ENCODE measurements at places on chromosomes 3 and 15.
A peak's percentile ranks its signal among the peaks of the same experiment; 100 is the strongest.

- no peak for DNase-seq
These were observed 21.3 kb downstream of the SLC12A8 start for GRCh38 chr3:125191256-125191655.

DNA sequence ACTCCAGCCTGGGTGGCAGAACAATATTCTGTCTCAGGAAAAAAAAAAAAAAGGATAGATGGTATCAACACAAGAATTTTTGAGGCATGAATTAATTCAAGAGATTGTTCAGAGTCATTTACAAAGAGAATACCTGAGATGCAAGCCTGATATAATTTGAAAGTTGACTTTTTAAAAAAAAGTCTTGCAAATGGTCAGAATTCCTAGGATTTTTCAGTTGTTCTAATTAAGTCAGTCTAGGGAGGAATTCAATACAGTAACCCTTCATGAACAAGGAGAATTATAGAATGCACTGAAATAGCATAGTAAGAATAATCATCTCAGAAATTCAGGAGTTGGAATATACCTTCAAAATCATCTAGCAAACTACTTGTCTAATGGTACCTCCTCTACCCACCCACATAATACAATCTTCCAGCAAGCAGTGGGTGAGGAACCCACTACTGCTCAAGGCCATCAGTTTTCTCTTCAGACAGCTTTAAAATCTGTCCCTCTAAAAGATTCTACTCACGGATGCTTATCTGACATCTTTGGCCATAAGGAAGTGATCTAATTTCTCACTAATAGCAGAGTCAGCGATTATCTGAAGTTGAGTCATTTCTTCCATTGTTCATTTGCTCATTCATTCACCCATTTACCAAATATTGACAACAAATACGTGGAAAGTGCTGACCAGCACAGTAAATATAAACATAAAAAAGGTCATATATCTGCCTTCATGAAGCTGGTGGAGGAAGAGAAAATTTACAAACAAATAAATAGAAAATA is 159.6 kb downstream of the GREM1 start:
- no peak for DNase-seq

- no peak for DNase-seq
These were observed 49.1 kb downstream of the ZIC4 start for GRCh38 chr3:147356909-147357900.

- no peak for DNase-seq
These were observed 6.9 kb downstream of the KIF7 start for GRCh38 chr15:89648106-89649012.

DNA sequence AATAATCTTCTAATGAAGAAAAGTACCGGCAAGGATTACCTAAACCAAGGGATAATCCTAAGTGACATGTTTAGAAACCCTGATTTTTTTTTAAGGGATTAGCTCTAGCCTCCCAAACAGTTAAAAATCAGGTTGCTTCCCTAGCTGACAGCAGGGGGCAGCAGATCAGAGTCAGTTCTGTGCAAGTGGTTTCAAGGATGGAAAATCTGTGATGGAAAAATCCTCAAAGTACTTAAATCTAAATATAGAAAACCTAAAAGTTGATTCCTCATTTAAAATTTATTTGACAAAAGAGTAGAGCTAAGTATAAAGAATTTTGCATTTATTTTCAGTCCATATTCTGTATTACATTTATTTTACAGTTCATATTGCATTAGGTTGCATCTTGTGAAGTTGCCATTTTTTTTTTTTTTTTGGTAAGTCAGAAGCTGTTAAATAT is 107.6 kb downstream of the PEX5L start:
- peak; percentile 34 for DNase-seq

- DNase-seq, result no peak
These were observed 47.0 kb upstream of the LRRFIP2 start for GRCh38 chr3:37221407-37221806.

DNA sequence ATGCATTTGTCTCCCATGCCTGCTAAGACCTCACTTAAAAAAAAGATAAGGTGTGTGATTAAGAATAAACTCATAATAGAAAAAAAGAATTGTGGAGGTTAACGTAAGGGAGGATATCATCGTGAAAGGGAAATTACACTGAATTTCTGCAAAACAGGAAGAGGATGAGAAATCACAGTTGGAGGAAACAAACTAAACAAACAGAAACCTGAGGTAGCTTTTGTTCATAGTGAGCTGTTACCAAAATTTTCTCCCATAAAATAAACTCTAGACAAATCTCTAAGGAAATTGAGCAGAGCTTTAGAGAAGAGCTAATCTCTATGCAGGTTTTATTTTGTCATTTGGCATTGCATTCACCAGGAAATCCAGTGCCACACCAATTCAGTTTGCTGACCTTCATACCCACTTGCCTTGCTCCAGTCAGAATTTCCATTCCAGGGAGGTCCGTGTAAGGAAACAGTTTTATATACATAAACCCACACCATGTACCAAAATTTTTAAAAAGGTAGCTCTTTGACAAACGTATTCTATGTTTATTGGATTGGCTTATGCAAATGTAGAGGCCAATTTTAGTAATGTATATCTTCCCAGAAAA is 231.2 kb downstream of the MBNL1 start:
- no peak for DNase-seq

GRCh38 chr15:26382444-26383072 is 390.3 kb downstream of the GABRB3 start:
- no peak for DNase-seq

GRCh38 chr15:95287720-95288103 is 1042.8 kb upstream of the NR2F2 start:
- no peak for DNase-seq

GRCh38 chr15:91966194-91966552 is 112.7 kb downstream of the SLCO3A1 start:
- DNase-seq, result no peak

DNA sequence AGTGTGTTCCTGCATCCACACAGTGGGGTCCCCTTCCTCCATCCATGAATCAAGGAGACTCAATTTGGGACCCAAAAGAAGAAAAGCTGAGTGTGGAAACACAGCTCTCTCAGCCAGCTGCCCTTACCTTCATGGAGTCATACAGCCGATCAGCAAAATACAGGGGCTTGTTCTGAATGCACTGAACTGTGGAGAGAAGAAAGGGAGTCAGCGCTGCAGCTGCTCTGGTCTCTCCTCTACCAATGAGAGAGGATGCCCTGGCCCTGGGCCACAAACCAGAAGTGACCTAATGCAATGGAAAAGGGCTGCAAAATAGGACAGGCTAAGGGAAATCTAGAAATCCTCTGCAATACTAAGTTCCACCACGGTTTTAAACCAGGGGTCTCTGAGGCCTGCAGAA is 46.7 kb downstream of the ANXA2 start:
- no peak for DNase-seq

GRCh38 chr3:11009898-11010297 is 17.4 kb downstream of the SLC6A1 start:
- no peak for DNase-seq

DNA sequence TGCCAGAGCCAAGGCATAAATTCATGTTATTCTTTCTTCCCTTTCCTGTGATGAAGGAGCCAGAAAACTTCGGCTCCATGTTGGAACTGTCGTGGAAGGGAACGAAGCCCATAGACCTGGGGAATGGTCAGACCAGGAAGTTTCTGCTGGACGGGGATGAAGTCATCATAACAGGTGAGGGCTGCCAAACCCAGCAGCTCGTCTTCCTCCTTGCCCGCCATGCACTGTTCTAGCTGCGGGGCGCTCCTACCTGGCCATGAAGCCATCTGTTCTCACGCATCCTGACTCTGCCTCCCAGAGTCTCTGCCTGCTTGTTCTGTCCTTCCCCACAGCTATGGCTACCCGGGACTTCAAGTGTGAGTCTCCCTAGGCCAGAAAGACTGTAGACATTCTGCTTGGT is 28.2 kb downstream of the FAH start:
- no peak for DNase-seq

- DNase-seq, result peak; percentile 68
These were observed 13.9 kb downstream of the SPINT1 start for GRCh38 chr15:40857601-40858341.

- no peak for DNase-seq
These were observed 72.1 kb downstream of the NOX5 start for GRCh38 chr15:69086427-69087204.

GRCh38 chr3:10581251-10581650 is 75.9 kb upstream of the ATP2B2 start:
- no peak for DNase-seq

DNA sequence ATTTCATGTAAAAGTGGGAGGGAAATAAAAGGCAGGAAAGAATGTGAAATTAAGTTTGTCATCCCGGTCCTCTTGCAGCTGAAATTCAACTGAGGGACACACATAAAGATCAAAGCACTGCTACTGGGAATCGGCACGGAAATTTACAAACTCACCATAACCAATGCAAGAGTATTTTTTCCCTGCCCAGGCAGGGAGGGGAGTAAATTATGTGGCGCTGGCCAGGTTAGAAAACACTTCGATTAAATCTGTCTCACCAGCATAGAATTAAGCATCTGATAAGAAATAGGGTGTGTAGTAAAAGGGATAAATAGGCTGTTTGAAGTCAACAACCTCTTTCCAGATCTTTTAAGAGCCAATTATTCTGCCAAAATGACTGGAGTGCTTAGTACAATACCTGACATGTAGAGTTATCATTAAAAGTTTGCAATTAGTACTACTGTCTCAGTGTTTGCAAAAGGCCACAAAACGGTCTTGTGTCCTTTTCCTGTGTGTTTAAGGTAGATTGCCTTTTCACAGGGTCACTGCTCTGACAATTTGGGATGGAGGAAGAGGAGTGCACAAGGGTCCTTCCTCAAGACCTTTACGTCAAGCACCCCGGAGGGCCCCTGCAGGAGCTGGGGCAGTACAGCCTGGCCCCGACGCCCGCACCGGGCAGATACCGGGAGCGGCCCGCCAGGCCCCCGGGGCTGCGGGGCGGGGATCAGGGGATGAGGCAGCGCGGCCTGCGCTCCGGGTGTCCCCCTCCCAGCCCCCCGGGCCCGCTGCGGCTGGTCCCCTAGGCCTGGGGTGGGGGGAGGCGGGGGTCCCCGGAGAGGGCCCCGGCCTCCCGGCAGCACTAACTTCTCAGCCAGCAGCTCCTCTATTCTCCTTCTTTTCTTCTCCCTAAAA is 651 bp downstream of the UBA3 start:
- DNase-seq, result no peak

DNA sequence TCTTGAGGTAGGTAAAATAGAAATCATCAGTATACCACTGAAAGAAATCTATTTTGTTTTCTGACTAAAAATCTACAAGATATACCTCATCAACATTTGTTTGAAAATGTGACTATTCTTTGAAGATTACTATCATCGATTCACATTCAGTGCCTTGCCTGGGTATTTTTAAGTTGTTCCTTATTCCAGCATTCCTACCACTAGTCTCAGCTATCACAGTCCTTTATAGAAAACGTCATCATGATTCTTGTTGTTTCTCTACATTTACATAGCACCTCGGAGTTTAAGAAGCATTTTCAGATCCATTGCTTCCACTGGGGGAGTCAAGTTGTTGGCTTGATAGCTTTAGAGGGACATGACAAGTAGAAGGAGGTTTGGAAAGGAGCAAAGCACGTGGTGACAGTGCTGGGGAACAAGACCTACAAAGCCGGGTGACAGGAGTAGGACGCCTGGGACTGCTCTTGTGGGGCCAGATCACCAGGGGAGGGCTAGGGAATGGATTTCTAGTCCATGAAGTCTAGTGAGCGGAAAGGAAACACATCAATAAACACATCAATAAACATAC is 61.5 kb downstream of the HES1 start:
- no peak for DNase-seq

DNA sequence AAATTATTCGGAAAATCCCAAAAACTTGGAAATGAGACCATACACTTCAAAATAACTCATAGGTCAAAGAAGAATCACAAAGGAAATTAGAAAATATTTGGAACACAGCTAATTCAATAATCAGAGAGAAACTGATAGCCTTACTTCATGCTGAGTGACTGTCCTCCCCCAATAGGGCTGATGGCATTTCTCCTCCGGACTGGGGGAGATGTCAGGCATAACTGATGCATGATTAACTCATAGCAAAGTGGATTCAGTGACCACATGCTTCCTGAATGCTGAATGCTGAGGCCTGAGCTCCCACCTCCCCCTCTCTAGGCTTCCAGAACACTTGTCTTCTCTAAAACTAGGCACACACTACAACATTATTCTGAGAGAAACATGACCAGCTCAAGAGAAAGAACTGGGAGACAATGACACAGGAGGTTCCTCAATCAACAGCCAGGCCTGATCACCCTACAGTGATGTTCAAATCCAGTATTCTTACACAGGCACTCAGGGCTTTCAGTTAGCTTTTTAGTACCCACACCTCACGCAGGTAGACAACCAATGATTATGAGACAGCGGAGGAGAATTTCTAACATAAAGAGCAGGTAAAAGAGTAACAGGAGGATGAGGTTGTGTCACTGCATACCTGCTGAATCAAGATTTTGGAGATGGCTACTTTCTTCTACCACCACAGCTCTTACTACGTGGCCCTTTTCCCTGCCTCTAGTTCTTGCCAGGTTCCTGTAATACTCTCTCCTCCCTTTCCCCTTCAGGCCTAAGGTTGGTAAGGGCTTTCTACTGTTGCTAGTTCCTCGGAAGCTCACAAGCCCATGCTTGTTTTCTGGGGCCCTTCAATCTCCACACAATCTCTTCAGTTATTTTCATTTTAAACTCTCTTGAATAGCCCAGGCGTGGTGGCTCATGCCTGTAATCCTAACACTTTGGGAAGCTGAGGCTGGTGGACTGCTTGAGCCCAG is 96.1 kb downstream of the FMN1 start:
- peak; percentile 28 for DNase-seq

DNA sequence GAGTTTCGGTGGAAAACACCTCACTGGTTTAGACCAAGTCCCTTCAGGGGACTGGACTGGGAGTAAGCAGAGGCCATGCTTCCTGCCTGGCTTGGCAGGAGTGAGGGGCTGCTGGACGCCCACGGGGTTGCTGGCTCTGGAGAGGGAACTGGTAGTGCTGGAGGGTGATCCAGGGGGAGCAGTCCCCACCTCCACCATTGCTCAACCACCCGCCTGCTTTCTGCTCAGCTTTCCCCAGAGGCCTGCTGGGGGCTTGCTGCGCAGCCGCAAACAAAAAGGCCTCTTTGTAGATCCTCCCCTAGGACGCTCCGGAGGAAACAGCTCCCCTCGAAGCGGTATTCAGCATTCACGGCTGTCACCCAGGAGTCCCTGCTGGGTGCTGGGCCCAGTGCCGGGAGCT is 33.5 kb downstream of the EBLN2 start:
- peak; percentile 66 for DNase-seq

DNA sequence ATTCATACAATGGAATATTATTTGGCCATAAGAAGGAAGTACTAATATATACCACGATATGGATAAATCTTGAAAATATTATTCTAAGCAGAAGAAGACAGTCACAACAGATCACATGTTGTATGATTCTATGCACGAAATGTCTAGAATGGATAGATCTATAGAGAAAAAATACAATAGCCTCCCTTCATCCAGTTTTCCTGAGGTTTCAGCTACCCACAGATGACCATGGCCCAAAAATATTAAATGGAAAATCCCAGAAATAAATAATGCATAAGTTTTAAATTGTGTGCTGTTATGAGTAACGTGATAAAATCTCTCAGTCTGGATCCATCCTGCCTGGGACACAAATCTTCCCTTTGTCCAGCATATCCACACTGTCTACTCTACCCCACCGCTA is 162.2 kb upstream of the ST8SIA2 start:
- no peak for DNase-seq

- DNase-seq, result peak; percentile 81
These were observed 26.2 kb downstream of the FAM43A start for GRCh38 chr3:194711913-194712312.
